Calu3 (cell line): ENCODE measurements at places on chromosomes 2 and 18. TPM values are rescaled to one million over a fixed set of nuclear protein-coding genes. Genes with fewer than 3 reads are reported as not detected.
A peak's percentile ranks its signal among the peaks of the same experiment; 100 is the strongest.

DNA sequence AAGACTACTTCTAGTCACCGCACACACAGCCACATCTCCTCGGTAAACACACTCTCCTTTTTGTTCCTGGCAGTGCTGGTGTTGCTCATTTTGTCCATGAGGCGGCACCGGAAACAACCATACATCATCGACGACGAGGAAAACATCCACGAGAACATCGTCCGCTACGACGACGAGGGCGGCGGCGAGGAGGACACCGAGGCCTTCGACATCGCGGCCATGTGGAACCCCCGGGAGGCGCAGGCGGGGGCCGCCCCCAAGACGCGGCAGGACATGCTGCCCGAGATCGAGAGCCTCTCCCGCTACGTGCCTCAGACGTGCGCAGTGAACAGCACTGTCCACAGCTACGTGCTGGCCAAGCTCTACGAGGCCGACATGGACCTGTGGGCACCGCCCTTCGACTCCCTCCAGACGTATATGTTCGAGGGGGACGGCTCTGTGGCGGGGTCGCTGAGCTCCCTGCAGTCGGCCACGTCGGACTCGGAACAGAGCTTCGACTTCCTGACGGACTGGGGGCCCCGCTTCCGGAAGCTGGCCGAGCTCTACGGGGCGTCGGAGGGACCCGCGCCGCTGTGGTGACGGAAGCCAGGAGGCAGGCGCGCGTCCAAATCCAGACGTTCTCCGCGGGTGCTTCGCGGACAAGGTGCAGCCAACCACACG is 221.0 kb downstream of the CDH20 start:
- H3K27ac ChIP-seq: no peak overlapping the region
- no peak overlapping the region for H3K4me3 ChIP-seq
- H3K4me1 ChIP-seq: no peaks in the 10 kb centered on the region
- DNase-seq: no peak

DNA sequence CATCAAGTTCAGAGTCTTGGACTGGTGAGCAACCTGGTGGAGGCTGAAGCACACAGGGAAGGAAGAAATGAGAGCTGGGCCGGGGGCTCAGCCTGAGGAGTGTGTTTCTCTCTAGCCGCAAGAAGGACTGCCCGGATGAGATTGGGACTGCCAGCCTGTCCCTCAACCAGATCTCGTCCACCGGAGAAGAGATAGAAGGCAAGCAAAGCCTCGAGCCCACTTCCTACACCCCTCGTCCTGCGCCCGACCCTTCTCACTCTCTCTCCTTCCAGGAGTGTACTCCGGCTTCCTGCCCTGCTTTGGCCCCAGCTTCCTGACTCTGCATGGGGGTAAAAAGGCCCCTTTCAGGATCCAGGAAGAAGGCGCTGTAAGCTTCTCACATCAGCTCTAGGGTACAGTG is 26.2 kb downstream of the FER1L5 start:
- peaks cover 25% of the 10 kb centered on the region for H3K4me1 ChIP-seq
- no peak overlapping the region for H3K4me3 ChIP-seq
- peaks cover 14% of the 10 kb centered on the region for H3K36me3 ChIP-seq
- DNase-seq: no peak
- H3K27me3 ChIP-seq: peaks cover 42% of the 10 kb centered on the region

- no peaks in the 10 kb centered on the region for H3K4me1 ChIP-seq
- DNase-seq: no peak
- peak within 1 kb of the TSS; percentile 58 for H3K4me3 ChIP-seq
- no peak within 1 kb of the TSS for H3K27ac ChIP-seq
These were observed at the start of gene RFX8 for GRCh38 chr2:101474731-101475384. Gene RFX8 (minus strand): TSS chr2:101475112. CDS start chr2:101466848, 8,264 bp downstream.

- no peak for DNase-seq
- no peaks in the 10 kb centered on the region for H3K27me3 ChIP-seq
- H3K36me3 ChIP-seq: peaks cover 4% of the 10 kb centered on the region
- no peak overlapping the region for H3K4me3 ChIP-seq
- no peak overlapping the region for H3K27ac ChIP-seq
These were observed 104.0 kb downstream of the PRPF40A start for GRCh38 chr2:152613235-152613634.

DNA sequence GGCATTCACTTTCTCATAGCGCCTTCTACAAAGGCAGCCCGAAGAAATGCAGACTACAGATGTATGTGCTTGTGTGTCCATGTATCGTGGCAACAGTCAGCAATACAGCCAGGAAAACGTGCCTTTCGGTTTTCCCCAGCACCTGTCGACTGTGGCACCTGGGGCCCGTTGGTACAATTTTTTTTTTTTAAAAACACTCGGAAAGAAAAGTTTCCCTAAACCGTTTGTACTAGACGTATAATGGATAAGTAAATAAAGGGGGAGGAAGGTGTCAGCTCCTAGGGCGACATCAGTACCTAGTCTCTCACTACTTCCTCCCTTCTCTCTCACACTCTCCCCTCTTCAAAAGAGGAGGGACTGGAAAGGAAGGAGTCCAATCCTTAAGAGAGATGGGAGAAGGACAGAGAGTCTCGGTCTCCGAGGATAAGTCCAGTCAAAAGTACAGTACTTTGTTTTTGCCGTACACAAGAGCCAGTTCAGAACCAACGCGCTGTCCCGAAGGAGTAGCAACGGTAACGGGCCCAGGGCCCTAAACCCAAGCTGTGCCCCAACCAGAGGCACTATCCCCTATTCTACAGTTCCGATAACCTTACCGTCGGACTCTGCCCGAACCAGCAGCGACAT is 759 bp downstream of the PPP4R3B start:
- DNase-seq: peak; percentile 24
- no peak overlapping the region for H3K4me3 ChIP-seq
- H3K36me3 ChIP-seq: peaks cover 19% of the 10 kb centered on the region
- no peak overlapping the region for H3K27ac ChIP-seq

- H3K4me3 ChIP-seq: no peak overlapping the region
- H3K27me3 ChIP-seq: no peaks in the 10 kb centered on the region
These were observed 418.0 kb downstream of the TMEM182 start for GRCh38 chr2:103179798-103180197.

GRCh38 chr18:58632552-58632951 is 3.7 kb upstream of the ALPK2 start:
- H3K27me3 ChIP-seq: no peaks in the 10 kb centered on the region
- no peak overlapping the region for H3K27ac ChIP-seq
- DNase-seq: no peak
- H3K4me3 ChIP-seq: no peak overlapping the region
- no peaks in the 10 kb centered on the region for H3K36me3 ChIP-seq
- no peaks in the 10 kb centered on the region for H3K4me1 ChIP-seq

GRCh38 chr2:152016181-152017120 is 82.4 kb downstream of the CACNB4 start:
- H3K27me3 ChIP-seq: peaks cover 33% of the 10 kb centered on the region
- DNase-seq: no peak
- H3K27ac ChIP-seq: no peak overlapping the region
- no peaks in the 10 kb centered on the region for H3K4me1 ChIP-seq
- no peaks in the 10 kb centered on the region for H3K36me3 ChIP-seq
- H3K4me3 ChIP-seq: no peak overlapping the region

DNA sequence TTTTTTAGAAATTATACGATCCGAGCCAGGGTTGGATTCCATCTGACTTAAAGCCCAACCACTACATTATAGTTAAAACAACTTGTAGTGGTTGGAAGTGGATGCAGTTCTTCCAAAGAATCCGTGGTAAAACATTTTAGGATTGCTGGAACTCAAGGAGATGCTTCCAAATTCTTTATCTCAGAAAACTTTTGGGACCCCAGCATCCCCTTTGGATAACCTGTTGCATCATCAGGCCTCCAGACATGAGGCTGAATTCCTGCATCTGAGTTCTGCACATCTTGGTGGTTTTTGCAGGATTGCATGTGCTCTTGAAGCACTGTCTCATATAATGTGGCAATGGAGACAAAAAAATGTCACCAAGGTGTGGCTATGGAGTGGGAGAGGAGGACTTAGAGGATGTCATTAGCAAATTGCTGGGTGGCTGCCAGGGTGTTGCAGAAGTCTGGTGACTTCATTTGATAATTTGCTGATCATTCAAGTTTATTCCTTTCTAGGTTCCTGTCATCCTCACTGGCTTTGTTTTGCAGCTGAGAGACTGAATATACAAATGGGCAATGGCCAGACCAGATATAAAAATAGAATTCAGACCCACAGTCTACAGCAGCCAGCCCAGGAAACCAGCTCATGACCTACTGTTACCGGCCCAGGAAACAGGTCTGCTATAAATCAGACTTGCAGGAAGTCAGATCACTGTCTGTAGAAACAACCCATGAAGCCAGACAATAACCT is 207.7 kb downstream of the BCL2 start:
- peaks cover 13% of the 10 kb centered on the region for H3K27me3 ChIP-seq
- no peaks in the 10 kb centered on the region for H3K36me3 ChIP-seq
- H3K4me1 ChIP-seq: peaks cover 14% of the 10 kb centered on the region
- no peak overlapping the region for H3K27ac ChIP-seq
- H3K4me3 ChIP-seq: no peak overlapping the region

DNA sequence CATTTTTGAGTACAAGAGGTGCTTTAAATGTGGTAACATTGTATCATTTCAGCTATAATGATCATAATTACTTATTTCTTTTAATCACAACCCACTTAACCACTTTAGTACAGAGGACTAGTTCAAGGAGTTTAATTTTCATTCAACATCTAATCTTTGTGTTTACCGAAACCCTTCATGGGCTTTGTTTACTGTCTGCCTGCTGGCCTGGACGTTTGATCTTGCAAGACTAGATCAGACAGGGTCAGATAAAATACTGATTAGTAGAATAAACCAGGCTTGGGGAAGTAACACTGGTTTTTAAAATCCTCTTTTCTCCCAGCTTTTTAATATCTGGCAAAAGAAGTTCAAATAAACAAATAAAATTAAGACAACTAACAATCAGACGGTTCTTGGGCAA is 93.6 kb downstream of the SATB2 start:
- H3K4me1 ChIP-seq: no peaks in the 10 kb centered on the region
- no peaks in the 10 kb centered on the region for H3K27me3 ChIP-seq
- no peak overlapping the region for H3K27ac ChIP-seq

- no peak for DNase-seq
- H3K36me3 ChIP-seq: no peaks in the 10 kb centered on the region
- no peak overlapping the region for H3K4me3 ChIP-seq
- peaks cover 34% of the 10 kb centered on the region for H3K27me3 ChIP-seq
- no peak overlapping the region for H3K27ac ChIP-seq
- no peaks in the 10 kb centered on the region for H3K4me1 ChIP-seq
These were observed 81.4 kb downstream of the CMPK2 start for GRCh38 chr2:6784291-6784690.

GRCh38 chr2:205755923-205756322 is 73.6 kb downstream of the NRP2 start:
- H3K4me3 ChIP-seq: no peak overlapping the region
- peak overlapping the region; percentile 83 for H3K27ac ChIP-seq

DNA sequence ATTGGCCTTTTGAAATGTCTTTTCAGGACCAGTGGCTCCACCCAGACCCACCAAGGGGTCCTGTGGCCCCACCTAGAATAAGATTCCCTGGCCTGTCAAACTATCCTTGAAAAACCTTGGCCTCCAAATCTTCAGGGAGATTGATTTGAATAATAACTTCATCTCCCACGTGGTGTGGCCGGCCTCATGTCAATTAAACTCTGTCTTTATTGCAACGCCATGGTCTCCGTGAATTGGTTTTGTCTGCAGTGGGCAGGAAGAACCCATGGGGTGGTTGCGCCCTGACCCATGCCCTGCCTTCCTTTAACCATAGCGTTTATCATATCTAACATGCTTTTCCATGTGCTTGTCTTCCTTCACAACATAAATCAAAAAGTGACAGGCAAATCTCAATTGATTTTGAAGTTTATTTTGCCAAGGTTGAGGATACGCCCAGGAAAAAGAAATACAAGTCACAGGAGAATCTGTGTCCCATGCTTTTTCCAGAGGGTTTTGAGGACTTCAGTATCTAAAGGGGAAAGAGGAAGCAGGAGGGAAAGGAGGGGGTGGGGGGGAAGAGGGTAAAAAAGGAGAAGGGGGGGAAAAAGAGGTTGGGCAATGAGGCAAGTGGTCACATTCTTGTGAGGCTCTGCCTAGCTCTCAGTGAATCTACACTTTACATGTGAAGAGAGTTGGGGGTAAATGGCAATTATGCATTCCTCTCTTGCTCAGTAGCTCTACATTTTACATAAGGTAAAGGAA is 66.5 kb upstream of the CABLES1 start:
- H3K27me3 ChIP-seq: no peaks in the 10 kb centered on the region
- peaks cover 8% of the 10 kb centered on the region for H3K4me1 ChIP-seq
- no peak for DNase-seq
- no peaks in the 10 kb centered on the region for H3K36me3 ChIP-seq

DNA sequence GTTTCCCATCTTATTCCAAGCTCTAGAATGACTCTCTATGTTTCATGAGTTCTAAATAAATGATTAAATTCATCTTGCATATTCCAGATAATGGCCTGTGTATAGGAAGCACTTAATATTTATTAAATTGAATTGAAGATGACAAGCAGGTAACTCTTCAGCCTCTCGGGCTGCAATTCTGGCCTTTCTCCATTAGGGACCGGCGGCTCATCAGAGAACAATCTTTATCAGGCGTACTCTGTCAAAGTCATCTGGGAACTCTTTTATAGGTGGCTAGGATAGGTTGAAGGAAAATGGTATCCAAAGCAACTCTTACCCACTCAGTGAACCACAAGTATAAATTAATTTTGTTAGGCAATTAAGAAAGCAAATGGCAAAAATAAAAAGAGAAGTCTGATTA is 308.5 kb downstream of the NOL4 start:
- H3K4me1 ChIP-seq: peaks cover 12% of the 10 kb centered on the region
- DNase-seq: peak; percentile 1
- no peaks in the 10 kb centered on the region for H3K27me3 ChIP-seq

DNA sequence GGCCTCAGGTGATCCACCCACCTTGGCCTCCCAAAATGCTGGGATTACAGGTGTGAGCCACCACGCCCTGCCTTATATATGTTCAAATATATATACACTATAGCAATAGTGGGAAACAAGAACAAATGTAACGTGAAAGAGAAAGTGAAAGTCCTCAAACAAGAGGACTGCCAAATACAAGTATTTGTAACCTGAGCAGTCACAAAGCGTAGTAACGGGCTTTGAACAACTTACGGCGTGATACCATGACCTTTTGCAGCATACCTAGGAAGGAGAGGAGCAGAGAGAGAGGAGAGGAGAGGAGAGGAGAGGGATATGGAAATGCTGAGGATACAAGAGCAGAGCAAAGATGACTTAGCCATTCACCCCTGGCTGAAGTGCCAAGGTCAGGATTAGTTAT is 113.8 kb upstream of the RGPD4 start:
- H3K27ac ChIP-seq: peak overlapping the region; percentile 3
- H3K4me1 ChIP-seq: peaks cover 8% of the 10 kb centered on the region
- no peak for DNase-seq
- H3K27me3 ChIP-seq: no peaks in the 10 kb centered on the region

- peaks cover 51% of the 10 kb centered on the region for H3K27me3 ChIP-seq
- H3K4me1 ChIP-seq: peaks cover 7% of the 10 kb centered on the region
- H3K27ac ChIP-seq: no peak overlapping the region
- DNase-seq: no peak
- H3K36me3 ChIP-seq: no peaks in the 10 kb centered on the region
These were observed 152.0 kb downstream of the ZNF236 start for GRCh38 chr18:76974386-76974785.

- H3K4me1 ChIP-seq: no peaks in the 10 kb centered on the region
- H3K27me3 ChIP-seq: peaks cover 5% of the 10 kb centered on the region
- no peak overlapping the region for H3K27ac ChIP-seq
- no peak overlapping the region for H3K4me3 ChIP-seq
- H3K36me3 ChIP-seq: no peaks in the 10 kb centered on the region
- no peak for DNase-seq
These were observed 185.1 kb upstream of the CCDC68 start for GRCh38 chr18:55144193-55144930.

CNTNAP5 gene
- not detected in 2 replicates for total RNA-seq

APOB gene
- 0.05 TPM in 2 replicates for total RNA-seq

CROCC2 gene
- total RNA-seq: not detected in 2 replicates

RGPD4 gene
- total RNA-seq: not detected in 2 replicates

RNF125 gene
- 0.50 and 0.98 TPM in 2 replicates for total RNA-seq

RAD51AP2 gene
- not detected in 2 replicates for total RNA-seq

UXS1 gene
- total RNA-seq: 71.1 and 87.7 TPM in 2 replicates
